ENCODE measurements at places on chromosomes 7 and 10.

DNA sequence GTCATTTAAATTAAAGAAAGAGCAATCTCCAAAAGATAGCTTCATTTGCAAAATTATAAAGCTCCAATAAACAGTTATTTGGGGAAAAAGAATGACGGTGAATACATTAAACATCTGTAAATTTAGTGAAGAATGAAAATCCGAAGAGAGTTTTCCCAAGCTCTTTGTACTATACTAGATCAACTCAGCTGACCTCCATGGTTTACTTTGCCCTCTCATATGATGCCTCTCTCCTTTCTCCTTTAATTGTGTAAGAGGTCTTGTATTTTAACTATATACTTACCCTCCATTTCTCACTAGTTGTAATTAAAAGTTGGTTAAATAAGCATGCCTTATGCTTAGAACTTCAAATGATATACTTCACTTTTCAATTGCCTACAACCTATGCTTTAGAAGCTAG lies 125.8 kb downstream of the CACNA2D1 start:
- no peak for DNase-seq

- DNase-seq, result peak; percentile 92
These were observed at the start of gene AKR1B1 for GRCh38 chr7:134458806-134459698. AKR1B1 (minus strand) TSS chr7:134459100; CDS start chr7:134459062, 38 bp downstream.

DNA sequence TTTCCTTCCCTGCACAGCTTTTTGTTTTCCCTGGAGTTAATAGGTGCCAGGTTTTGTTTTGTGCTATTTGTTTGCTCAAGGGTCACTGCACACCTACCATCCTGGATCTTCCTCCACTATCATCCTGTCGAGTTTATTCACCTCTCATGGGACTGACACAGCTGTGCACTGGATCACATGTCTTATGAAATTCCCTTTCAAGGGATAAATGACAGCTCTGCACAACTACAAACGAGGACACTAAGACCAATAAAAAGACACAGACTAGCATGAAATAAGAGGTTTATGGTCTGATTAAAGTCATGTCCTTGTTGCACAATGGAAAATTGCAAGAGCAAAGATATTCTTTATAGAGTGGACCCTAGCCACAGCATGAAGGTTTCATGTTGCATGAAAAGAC lies 76.7 kb upstream of the SFMBT2 start:
- DNase-seq, result no peak

DNA sequence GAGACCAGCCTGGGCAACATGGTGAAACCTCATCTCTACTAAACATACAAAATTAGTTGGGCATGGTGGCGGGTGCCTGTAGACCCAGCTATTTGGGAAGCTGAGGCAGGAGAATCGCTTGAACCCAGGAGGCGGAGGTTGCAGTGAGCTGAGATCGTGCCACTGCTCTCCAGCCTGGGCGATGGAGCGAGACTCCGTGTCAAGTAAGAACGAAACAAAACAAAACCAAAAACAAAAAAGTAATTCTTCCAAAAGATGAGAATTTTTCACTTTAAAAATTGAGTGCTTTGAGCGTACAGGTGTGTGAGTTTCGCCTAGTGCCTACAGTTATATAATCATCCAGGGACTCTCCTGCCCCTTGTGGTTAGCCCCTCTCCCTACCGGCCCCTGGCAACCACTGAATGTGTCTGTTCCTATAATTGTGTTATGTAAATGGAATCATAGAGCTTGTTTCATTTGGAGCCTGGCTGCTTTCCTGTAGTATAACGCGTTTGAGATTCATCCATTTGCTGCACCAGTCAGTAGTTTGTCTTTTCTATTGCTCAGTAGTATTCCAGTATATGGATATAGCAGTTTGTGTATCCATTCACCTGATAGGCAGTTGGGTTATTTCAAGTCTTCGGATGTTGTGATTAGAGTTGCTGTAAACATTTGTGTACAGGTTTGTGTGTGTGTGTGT lies 80.0 kb downstream of the RBM33 start:
- no peak for DNase-seq

DNA sequence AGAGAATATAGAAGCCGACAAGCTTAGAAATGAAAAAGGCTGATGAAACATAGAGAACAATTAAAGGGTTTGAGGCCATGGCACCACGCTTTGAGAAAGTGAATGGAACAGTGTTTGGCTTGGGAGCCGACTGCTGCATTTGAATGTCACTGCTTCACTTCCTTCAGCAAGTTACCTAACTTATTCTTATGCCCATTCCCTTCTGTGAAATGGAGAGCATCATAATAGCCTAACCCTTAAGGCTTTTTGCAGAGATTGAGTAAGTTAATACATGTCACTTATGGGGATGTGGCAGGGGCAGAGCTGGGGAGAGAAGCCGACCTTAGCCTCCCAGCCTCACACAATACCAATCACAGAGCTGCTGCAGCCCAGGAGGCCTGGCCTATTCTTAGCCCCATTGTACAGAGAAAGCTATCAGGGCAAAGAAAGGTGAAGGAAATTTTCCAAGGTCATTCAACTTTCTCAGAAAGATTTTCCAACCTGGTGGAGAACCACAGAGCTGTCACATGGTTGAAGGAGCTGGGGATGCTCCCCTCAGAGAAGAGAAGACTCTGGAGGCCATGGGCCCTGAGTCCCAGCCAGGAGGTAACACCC lies 186.0 kb upstream of the GDF10 start:
- no peak for DNase-seq

GRCh38 chr10:101902032-101902819 lies 58.6 kb upstream of the KCNIP2 start:
- no peak for DNase-seq

GRCh38 chr10:69579464-69580060 lies 6.3 kb upstream of the NEUROG3 start:
- DNase-seq, result no peak

DNA sequence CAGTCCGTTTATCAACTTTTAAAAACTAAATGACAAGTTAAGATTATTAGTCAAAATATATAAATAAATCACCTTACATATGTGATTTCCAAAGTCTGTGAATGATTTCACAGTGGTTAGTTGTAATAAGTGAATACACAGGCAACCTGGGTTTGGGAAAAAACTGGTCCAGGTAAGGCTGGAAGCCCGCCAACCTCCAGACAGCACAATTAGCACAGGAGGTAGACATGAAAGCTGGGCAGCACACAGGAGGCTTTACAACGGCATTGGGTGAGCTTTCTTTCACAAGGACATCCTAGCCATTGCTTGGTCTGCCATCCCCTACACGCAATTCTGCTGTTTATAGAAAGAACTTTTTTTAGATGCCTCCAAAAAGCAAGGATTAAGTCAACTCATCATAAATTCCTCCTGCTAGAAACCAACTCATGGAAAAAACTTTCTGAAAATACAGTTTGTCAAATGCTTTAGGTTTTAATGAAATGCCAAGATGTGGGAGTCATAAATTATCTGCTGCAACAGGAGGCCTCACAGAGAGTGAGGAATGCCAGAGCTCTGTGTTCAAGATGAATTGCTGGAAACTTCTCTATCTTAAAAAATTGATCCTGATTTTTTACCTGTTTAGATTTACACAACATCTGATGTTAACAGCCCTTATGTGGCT lies 346.8 kb upstream of the NFE2L3 start:
- DNase-seq, result no peak

- DNase-seq, result no peak
These were observed 92.6 kb downstream of the RGS10 start for GRCh38 chr10:119449760-119450461.

DNA sequence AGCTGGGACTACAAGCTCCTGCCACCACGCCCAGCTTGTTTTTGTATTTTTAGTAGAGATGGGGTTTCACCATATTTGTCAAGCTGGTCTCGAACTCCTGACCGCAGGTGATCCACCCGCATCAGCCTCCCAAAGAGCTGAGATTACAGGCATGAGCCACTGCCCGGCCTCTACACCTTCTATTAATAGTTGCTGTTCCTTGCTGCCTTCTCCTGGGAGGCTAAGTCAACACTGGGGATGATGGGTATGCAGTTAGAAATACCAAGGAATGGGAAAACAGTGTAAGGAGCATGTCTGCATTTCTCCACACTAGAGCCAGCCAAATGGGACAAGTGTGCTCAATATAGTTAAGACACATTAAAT lies 97.3 kb upstream of the PDLIM1 start:
- DNase-seq, result no peak

DNA sequence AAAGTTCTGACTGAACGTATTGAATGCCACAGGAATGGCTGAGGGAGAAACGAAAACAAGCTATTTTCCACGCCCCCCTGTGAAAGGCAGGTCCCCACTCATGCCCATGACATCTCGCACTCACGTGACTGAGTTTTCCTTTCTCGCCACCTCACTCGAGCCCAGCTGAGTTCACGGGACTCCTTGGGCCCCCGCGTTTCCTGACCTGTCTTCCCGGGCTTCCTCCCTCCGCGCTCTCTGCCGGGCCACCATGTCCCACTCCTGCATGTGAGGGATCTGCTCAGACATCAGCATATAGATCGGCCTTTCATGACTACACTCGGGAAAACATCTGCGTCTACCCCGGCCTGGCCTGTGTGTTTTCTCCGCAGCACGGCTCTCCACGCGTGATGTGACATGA lies 226.0 kb upstream of the ADARB2 start:
- no peak for DNase-seq

- no peak for DNase-seq
These were observed 133.4 kb downstream of the FZD1 start for GRCh38 chr7:91397612-91398011.

- no peak for DNase-seq
These were observed 104.4 kb upstream of the ZNF92 start for GRCh38 chr7:65269150-65269856.

DNA sequence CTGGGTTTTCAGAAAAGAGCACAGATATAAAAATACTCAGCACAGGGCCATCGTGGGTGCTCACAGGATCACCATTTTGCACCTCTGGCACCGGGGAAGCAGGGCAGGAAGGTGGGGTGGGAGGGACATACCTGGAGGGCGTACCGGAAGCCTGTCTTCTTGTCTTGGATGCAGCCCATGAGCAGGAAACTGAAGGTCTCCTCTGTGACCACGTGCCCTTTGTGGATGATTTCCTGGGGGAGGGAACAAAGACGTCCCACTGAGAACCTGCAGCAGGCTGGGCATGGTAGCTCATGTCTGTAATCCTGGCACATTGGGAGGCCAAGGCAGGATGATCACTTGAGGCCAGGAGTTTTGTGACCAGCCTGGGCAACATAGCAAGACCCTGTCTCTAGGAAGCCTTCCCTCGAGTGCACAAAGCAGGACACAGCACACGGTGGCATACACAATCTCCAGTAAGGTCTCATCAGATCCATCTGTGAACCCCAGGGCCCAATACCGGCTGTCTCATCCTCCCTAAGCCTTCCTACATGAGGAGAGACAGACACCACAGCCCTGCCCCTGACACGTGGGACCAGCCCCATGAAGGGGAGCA lies 9.5 kb downstream of the PTCD1 start:
- no peak for DNase-seq

DNA sequence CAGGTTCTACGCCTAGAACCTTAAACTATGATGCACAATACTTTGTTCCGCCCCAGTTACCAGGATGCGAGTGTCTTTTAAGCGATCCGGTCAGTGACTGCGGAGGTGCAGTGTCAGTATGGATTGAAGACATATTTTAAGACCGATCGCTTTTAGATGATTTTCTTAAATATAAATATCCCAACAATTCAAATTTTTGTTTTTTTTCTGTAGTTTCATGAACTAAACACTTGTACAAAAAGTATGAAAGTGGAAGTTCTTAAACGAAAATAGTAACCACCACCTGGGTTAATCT lies 835 bp downstream of the COMMD3 start:
- no peak for DNase-seq

DNA sequence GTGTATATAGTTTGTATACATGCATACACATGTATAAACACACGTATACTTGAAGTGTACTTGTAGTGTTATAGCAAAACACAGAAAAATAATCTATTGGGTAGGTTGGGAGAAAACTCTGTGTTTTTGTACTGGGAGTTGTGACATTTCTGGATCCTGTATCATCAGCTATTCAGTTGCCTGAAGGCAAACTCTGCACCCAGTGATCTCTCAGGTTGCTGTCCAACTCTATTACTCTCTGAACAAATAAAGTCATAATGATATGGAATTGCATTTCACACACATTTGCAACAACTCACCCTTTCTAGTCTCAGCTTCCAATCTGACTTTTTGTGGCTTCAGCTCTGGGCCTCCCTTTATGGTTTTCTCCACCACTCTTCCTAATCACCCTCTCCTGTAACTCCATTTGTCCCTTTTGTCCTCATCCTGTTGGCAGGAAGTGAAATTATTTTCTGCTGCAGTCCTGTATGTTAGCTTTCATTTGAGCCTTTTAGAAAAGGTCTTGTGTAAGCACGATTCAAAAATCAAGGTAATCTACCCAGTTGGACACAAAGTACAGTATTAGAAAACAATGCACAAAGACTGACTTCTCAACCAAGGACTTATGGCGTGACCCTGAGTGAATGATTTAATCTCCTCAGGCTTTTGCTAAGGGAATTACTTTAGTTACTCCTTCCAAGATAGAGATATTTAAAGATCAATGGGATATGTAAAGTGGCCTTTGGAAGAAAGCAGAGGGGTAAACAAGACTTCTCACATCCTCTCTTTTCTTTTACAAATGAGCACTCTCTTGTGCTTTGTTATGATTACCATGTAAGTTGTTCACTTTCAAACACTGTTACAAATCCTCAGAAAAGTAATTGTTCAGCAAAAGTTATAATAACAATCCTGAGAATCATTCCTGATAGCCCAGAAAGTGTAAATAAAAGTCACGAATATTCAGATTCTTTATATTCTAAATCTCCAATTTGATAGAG lies 249.1 kb downstream of the KCND2 start:
- DNase-seq, result no peak

DNA sequence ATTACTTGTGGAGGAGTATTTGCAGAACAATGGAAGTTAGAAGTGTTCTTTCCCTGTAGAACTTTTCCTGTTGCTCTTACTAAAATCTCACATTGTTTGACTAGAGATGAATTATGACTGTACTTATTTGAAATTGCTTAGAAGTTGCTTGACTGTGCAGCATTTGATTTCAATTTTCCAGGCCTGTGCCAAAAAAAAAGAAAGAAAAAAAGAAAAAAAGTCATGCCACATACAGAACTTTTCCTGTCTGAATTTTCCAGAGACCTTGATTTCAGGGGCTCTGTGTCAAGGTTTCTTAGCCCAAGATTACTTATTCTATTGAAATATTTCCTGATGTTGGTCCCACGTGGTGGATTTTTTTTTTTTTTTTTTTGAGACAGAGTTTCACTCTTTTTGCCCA lies 3.5 kb upstream of the FAM171A1 start:
- DNase-seq, result no peak

All from dorsolateral prefrontal cortex (tissue), 122 donors.